ENCODE measurements at places on chromosomes 5 and 9. TPM values are rescaled to one million over a fixed set of nuclear protein-coding genes. Genes with fewer than 3 reads are reported as not detected.

The EMB gene
- total RNA-seq, result 4.4 TPM

The BARHL1 gene
- total RNA-seq, result not detected

The SLC28A3 gene
- total RNA-seq, result 1.9 TPM

The ANKRD18A gene
- not detected for total RNA-seq

DNA sequence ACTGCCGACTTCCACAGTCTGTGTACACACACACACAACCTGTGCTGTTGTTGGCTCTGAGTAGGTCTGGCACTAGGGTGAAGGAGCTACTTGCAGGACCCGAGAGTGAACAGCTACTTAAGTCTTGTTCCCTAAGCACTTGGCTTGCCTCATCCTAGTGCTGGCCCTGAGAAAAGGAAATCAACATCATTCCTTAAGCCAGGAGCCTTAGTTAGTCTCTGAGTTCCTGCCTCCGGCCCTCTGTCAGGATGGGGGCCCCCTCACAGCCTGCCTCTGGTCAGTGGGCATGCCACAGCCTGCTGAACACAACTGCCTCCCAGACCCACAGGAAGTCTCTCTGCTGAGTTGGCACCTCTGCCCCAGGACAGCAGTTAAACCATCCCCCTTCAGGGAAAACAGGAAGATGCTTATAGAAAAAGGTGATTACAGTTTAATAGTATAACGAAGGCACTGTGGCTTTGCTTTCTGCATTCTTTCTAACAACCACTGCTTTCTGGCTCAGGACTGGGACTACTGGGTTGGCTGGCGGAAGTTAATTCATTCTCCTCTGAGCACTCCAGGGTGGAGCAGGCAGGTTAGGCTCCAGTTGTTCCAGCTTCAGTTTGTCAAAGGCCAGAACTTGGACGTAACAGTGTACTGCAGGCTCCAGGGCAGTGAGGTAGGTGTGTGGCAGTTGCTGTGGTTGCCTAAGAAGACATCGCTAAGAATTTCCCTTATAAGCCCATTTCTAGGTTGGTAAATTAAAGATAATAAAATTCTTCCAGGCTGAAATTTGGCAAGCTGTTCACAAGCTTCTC is 2.8 kb downstream of the MAMDC2 start:
- DNase-seq, result no peak
